GM12891 (cell line): ENCODE measurements at places on chromosomes 6 and 20.

GRCh38 chr6:31706599-31706998 lies at the start of gene LY6G6F:
TSS of gene LY6G6F (plus strand) at chr6:31706866. CDS start at chr6:31706907, 41 bp downstream.
- no peak for DNase-seq

DNA sequence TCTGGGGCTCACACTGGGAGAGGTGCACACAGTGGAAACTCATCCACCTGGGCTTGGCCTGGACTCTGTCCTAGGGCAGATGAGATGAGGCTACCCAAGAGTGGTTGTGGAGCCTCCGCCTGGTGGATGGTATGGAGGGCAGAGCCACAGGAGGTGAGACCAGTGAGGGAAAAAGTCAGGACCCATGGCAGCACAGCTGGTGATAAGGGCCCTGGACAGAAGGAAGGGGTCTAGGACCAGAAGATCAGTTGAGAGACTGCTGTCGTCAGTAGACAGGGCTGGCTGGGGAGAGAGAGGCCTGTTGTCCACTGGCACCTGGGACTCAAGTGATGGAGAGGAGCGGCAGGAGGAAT lies 29.8 kb downstream of the PLCG1 start:
- no peak for DNase-seq

DNA sequence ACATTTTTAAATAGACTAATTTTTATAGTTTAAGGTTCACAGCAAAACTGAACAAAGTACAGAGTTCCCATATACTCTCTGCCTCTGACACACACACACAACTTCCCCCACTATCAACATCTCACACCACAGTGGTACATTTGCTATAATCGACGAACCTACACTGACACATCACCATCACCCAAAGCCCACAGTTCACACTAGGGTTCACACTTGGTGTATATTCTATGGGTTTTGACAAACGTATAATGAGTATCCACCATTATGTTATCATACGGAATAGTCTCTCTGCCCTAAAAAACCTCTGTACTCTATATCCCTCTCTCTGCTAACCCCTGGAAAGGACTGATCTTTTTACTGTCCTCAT lies 15.6 kb downstream of the TMEM30A start:
- no peak for DNase-seq

DNA sequence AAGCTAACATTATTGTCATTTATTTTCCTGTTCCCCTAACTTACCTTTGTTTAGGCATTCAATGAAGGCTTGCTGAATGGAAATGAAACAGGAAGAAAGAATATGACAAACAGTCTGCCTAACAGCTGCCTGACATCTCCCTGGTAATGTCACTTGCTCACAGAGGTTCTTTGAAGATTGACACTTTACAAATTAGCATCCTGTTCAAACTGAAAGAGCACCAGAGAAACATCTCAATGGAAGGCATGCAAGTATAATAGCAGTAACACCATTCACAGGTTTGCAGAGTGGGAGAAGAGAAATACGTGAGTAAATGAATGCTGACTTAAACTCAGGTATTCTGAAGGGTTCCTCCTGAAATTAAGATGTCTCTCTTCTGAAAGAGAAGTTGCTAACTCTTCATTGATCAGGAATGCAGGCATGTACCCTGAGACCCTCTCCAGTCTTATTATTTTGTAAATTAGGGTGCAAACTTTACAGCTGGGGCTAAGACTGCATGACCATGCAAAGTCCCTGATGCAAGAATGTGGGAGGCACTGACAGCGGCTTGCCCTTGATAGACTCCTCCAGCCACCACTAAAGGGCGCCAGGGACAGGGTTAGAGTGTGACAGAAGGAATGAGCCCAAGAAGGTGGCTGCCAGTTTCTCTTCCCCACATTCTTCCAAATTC lies 1.3 kb upstream of the SMLR1 start:
- no peak for DNase-seq

DNA sequence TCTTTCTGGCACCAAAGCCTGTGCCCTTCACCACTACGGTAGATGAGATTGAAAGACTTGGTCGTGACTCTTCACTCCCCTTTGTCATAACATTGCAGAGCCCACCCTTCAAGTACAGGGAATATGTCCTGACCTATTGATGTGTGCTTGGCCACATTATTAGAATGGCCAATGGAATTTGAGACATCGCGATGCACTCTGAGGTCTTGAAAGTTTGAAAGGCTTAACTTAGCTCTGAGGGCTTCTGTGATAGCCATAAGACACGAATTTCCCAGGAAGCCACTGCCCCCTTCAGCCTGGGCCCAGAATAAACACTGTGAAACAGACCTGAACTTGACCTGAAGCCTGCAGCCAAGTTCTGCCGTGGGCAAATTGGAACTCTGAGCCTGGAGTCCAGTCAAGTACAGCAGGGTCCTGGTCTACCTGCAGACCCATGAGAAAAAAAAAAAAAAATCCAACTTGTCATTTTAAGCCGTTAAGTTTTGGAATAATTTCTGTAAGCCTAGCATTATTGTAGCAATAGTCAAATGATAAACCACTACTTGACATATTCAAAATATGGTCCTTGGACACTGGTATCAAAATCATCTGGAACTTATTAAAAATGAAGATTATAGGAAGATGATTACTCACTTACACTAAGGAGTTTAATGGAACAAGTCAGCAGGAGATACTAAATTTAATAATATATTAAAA lies 36.9 kb upstream of the TRAF3IP2 start:
- DNase-seq: peak; percentile 21

GRCh38 chr6:30686009-30686907 lies at the start of gene PPP1R18:
TSS of gene PPP1R18 (minus strand) at chr6:30686645. CDS start at chr6:30686018, 627 bp downstream.
- peak; percentile 54 for DNase-seq

GRCh38 chr20:17504898-17505635 lies 26.1 kb downstream of the BFSP1 start:
- DNase-seq: peak; percentile 49

GRCh38 chr20:6746901-6747609 lies 20.4 kb upstream of the BMP2 start:
- DNase-seq: no peak

DNA sequence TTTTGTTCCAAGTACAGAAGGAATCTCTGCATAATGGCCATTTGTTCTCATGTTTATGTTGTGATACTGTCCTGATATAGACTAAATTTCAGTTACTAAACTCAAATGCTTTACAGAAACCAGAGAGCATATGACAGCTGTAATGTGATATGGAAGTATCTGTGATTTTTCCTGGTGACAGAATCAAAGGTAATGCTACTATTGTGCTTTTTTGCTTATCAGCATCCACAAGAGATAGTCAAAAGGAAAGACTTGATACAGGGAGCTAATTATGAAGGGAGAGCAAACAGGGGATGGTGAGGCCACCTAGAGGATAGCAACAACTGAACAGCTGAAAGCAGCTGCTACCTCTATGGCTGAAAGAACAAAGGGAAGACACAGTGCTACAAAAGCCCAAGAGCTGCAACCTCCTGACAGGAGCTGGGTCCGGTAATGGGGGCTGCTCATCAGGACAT lies 181.4 kb downstream of the PHF3 start:
- no peak for DNase-seq

DNA sequence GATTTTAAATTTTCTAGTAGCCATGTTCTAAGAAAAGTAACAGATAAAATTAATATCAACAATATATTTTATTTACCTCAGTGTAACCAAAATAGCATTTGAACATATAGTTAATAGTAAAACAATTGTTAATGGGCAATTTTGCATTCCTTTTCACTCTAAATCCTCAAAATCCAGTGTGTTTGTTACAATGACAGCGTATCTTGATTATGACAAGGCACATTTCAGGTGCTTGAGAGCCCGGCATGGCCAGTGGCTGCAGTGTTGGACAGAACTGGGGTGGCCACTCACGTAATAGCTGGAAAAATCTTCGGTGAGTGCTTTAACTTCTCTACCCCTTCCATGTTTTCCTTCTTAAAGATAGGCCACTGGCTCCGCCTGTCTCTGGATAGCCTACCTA lies 248.0 kb upstream of the RREB1 start:
- no peak for DNase-seq
